ENCODE measurements at places on chromosomes 4 and X.

- DNase-seq: no peak
Measured at GRCh38 chr4:123235431-123235830, 161.2 kb upstream of the SPRY1 start.

DNA sequence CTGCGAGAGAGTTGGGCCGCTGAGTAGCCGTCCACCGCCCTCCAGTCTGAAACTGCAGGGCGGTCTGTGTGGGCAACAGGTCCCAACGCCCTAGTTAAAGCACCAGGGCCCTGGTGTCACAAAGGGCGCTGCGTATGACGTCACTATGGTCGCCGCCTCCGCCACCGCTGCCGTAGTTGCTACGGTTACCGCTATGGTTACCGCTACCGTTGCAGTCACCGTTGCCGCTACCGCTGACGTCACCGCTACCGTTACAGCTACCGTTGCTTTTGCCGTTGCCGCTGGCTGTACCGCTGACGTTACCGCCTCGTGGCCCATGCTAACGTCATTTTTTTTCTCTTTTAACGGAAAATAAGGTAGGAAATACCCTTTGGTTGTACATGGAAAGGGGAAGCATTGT lies at the start of gene PPP1R2C:
Gene PPP1R2C, minus strand, starts transcription at position 68 of the 400 bp plus-strand sequence. CDS start 84 bp downstream, outside the sequence.
- peak; percentile 13 for DNase-seq

DNA sequence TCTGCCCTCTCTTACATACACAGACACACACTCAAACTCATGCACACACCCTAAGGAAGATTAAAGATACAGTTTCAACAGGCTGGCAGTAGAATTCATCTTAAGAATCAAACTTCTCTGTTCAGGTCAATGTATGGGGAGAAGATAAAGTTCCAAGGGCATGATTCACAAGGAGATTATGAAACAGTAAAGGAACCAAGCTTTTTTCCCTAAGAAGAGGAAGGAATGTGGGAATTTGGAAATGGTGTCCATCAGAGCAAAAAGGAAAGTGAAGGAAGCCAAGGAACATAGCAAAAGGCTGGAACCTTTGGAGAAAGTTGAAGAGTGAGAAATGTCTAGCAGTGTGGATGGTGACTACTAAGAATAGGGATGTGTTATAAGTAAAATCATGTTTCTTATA lies 191.0 kb upstream of the NPY2R start:
- DNase-seq: no peak

GRCh38 chrX:79366873-79367749 lies at the start of gene ITM2A:
Gene ITM2A, minus strand, starts transcription at chrX:79367334. Its CDS starts 119 bp downstream, at chrX:79367215.
- peak; percentile 56 for DNase-seq

DNA sequence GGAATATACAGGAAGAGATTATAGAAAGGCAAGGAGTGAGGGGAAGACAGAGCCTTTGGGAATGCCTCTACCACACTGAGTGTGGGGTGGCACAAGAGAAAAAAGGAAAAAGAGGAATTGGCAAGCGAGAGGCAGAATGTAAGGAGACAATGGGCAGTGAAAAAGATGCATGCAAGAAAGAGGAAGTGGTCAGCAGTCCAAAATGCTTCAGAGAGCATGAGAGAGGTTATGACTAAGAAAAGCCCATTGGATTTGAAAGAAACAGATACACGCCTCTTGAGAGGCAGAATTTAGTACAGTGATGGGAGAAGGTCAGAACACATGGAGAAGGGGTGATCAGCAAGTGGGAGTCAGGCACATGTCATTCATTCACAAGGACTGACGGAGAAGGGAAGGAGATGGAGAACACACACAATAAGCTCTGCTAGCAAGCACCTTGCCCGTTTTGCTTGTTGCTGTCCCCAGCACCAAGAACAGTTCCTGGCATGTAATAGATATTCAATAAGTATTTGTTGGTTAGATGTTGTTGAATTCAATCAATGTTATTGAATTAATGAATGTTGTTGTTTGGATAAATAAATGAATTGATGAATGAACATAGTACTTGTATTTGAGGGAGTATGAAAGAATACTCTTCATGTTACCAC lies 6.3 kb downstream of the DCHS2 start:
- DNase-seq: no peak

GRCh38 chr4:10079256-10079655 lies 37.3 kb downstream of the WDR1 start:
- no peak for DNase-seq

DNA sequence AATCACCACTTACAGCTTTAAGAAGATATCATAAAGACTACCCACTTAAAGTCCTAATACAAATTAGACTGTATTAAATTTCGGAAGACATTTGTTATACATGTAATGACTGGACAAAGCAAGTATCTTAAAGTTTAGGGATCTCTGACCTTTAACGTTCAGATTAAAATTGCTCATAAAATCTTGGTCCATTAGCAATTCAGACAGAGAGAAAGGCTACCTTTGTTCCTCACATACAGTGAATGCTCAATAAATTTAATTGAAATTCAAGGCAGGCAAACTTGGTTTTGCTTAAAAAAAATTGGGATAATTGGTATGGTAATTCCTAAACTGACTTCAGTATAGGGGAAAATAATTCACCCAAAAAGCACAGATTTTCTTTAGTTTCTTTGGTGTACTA lies 285.9 kb upstream of the EMCN start:
- no peak for DNase-seq

DNA sequence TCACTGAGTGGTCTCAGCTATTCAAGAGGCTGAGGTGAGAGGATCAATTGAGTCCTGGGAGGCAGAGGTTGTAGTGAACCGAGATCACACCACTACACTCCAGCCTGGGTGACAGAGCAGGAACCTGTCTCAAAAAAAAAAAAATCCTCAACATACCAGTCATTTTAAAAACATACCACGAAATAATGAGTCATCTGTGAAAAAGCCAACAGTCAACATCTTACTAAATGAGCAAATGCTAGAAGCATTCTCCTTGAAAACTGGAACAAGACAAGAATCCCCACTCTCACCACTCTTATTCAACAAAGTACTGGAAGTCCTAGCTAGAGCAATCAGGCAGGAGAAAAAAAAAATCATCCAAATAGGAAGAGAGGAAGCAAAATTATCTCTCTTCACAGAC lies 104.0 kb upstream of the ARHGEF9 start:
- DNase-seq: no peak

- no peak for DNase-seq
Measured at GRCh38 chr4:41129128-41129754, 85.1 kb downstream of the APBB2 start.

- DNase-seq: no peak
Measured at GRCh38 chr4:2427383-2428334, 8.9 kb downstream of the CFAP99 start.

DNA sequence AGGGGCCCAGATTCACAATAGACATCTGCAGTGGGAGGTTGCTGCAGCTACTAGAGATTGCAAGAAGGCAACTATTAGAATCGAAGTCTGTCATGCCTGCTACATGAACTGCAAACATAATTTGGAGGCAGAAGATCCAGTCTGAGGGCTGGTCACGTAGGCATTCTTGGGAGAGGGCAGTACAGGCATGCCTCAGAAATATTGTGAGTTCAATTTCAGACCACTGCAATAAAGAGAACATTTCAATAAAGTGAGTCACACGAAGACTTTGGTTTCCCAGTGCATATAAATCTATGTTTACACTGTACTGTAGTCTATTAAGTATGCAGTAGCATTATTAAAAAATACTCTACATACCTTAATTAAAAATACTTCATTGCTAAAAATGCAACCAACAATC lies 585.8 kb upstream of the FAT1 start:
- no peak for DNase-seq

- DNase-seq: no peak
Measured at GRCh38 chr4:184721254-184721653, 12.6 kb downstream of the CENPU start.

GRCh38 chr4:144202081-144202480 lies 61.6 kb upstream of the GYPA start:
- no peak for DNase-seq

- no peak for DNase-seq
Measured at GRCh38 chrX:41384051-41384705, 50.2 kb downstream of the DDX3X start.

DNA sequence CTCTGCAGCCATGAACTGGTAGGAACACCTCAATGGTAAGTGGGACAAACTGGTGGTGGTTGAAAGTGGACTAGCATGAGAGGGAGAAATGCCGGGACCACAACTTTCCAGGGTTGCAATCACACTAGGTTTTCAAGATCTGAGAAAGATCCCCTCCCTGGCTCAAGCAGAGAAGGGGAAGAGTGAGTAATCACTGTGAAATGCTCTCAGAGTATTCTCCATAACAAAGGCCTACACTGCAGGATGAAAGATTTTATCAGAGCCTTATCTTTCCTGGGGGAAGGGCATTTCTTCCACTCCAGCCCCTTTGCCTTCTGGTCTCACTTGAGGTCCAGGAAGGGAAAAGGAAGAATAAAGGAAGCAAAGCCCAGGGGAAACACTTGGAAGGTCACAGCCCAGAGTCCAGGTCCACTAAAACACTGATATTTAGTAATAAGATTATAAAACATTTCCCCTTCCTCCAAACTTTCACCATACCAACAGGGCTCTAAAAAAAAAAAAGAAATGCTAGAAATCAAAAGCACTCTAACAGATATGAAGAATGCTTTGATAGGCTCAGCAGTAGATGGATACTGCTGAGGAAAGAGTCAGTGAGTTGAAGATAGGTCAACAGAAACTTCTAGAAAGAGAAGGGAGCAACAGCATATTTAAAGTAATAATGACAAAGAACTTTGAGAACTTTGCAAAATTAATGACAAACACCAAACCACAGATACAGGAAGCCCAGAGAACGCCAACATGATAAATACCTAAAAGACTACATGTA lies 95.9 kb downstream of the WDFY3 start:
- no peak for DNase-seq

DNA sequence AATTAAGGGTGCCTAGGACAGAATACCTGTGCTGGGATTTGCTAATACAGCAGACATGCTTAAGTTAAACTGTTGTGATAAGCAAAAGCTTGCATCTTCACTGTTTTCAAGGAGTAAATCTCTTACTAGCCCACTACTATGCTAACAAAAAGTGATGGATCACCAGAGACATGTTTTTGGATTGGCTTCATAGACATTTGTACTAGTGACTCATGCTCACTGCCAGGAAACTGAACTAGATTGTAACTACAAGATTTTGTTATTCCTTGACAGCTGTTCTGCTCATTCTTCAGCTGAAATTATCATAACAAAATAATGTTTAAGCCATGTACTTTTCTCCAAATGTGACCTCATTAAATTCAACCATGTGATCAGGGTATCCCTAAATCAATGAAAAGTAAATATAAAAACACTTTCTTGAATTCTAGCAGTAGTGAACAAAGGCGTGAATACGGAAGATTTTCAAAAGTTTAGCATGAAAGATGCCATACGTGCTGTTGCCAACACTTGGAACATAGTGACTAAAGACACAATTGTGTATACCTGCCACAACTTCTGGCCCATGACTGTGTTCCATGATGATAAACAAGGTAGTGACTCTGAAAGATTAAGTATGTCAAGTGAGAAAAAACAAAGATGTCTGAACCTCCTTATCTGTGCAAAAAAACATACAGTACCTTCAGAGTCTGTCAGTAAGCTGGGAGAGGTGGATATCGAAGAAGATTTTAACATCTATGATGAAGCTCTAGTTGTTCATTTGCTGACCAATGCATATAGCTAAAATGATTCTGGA lies 154.0 kb downstream of the BTC start:
- no peak for DNase-seq

GRCh38 chr4:148831945-148832344 lies 389.7 kb upstream of the NR3C2 start:
- DNase-seq: no peak

GRCh38 chr4:8278009-8278395 lies 8.4 kb downstream of the HTRA3 start:
- DNase-seq: no peak

- DNase-seq: no peak
Measured at GRCh38 chrX:153592091-153592833, 6.7 kb downstream of the CCNQ start.

GRCh38 chr4:123622572-123622971 lies 226.0 kb downstream of the SPRY1 start:
- no peak for DNase-seq

GRCh38 chr4:138439143-138439581 lies 197.0 kb upstream of the SLC7A11 start:
- no peak for DNase-seq

- no peak for DNase-seq
Measured at GRCh38 chr4:13920111-13920875, 292.8 kb upstream of the BOD1L1 start.

DNA sequence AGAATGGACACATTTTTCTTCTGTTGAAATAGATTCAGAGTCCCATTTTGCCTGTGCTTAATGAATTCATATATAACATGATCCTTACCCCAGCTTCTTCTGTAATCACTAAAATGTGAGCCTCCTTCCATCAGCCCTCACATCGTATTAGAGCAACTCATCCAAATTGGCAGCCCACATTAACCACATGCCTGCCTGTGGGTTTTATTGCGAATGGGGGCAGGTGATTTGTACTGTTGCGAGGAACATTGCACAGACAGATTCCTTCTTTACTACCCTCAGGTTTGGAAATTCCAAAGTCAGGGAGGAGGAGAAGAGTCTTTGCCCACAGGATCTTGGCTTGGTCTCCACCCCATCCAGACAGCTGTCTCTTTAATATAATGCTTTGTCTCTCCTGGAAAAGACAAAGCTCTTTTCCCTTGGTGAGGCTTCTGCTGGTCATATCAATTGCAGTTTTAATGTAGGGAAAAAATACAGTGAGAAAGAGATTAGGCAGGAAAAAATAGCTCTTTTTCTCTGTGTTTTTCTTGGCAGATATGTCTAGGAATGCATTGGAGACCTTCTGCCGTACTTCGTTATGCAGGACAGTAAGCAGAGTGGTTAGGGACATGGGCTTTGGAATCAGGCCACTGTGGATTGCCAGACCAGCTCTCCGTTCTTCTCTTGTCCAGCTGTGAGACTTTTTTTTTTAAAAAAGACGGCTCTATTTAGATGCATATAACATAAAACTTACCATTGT lies 371.2 kb downstream of the AFF2 start:
- no peak for DNase-seq

DNA sequence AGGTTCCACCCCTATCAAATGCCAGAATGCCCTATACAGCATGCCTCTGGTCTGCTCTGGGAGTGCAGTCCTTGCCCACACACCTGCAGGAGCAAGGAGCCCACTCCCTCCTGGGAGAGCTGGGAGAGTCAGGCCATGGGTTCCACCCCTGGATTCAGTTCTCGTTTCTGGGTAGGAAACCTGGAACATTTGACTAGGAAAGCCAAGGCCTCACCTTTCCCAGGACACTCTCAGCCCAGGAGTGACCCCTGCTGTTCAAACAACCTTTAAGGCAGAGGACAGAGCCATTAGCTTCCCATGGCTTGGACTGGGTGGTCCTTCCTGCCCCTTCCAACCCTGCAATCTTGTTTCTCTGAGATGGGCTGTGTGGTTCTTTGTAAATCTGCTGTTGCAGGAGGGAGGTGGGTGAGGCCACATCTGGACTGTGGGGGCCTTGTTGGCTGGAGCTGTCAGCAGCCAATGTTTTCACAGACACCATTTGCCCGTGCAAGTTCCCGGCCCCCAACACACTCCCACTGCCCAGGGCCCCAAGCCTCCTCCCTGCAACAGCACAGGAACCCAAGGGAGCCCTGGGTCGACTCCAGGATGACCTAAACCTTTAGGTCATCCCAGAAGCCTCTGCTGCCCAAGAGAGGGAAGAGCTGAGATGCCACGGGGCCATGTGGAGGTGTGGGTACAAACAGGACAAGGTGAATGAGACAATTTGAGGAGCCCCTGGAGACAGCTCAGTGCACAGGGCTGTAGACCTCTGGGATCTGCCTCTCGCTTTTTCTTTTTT lies 104.4 kb downstream of the PJA1 start:
- no peak for DNase-seq

GRCh38 chr4:60809486-60809800 lies 390.7 kb upstream of the ADGRL3 start:
- DNase-seq: no peak

GRCh38 chr4:145484225-145484846 lies 2.7 kb downstream of the SMAD1 start:
- no peak for DNase-seq

GRCh38 chrX:14173873-14174272 lies 144.2 kb upstream of the GEMIN8 start:
- no peak for DNase-seq

All from immature natural killer cell (primary cell).